Liver (tissue), 10 donors: ENCODE measurements at places on chromosomes 2 and 18.

GRCh38 chr2:48070415-48070814 is 164.1 kb upstream of the FBXO11 start:
- no peaks in the 10 kb centered on the region for H3K27me3 ChIP-seq
- H3K36me3 ChIP-seq = no peaks in the 10 kb centered on the region
- H3K27ac ChIP-seq = no peak overlapping the region
- no peak for DNase-seq
- no peak overlapping the region for H3K4me3 ChIP-seq

GRCh38 chr2:238075397-238075796 is 14.6 kb downstream of the SCLY start:
- H3K4me3 ChIP-seq = no peak overlapping the region
- no peak overlapping the region for H3K27ac ChIP-seq

GRCh38 chr18:7576685-7577084 is 9.6 kb downstream of the PTPRM start:
- DNase-seq = no peak
- H3K27me3 ChIP-seq = no peaks in the 10 kb centered on the region
- H3K27ac ChIP-seq = no peak overlapping the region
- no peaks in the 10 kb centered on the region for H3K36me3 ChIP-seq
- H3K4me3 ChIP-seq = no peak overlapping the region

DNA sequence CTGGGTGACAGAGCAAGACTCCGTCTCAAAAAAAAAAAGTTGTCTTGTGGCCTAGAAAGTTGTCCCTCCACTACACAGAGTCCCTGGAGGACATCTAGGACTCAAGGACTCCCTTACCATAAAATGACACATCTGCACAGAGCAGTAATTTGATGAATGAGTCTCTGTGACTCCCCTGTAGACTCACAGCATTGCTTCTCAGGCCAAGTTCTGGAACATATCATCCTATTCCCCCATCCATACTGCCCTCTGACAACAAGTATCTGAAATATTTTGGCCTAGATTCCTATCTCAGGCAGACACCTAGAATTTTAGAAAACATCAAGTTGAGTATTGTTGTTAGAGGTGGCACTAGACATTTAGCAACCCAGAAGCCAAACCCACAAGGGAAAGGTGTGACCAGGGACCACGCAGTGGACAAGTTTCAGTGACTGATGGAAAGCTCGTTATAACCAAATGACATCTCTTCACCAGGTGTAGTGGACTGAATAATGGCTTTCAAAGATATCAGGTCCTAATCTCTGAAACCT is 97.9 kb upstream of the ATP8B1 start:
- no peak overlapping the region for H3K4me3 ChIP-seq
- no peaks in the 10 kb centered on the region for H3K27me3 ChIP-seq
- H3K36me3 ChIP-seq = no peaks in the 10 kb centered on the region

GRCh38 chr18:34859496-34859895 is 149.4 kb downstream of the DTNA start:
- no peak overlapping the region for H3K27ac ChIP-seq
- no peak for DNase-seq
- no peaks in the 10 kb centered on the region for H3K27me3 ChIP-seq
- no peaks in the 10 kb centered on the region for H3K36me3 ChIP-seq
- no peaks in the 10 kb centered on the region for H3K4me1 ChIP-seq
- H3K4me3 ChIP-seq = no peak overlapping the region

- H3K27ac ChIP-seq = no peak overlapping the region
- peaks cover 8% of the 10 kb centered on the region for H3K4me1 ChIP-seq
- DNase-seq = no peak
Measured at GRCh38 chr2:158098178-158098577, 3.5 kb upstream of the UPP2 start.
